ENCODE measurements at places on chromosomes 2 and 18.

GRCh38 chr2:73870084-73870483 lies 22.7 kb upstream of the ACTG2 start:
- no peak for DNase-seq

- DNase-seq: no peak
Measured at GRCh38 chr2:205014201-205014600, 468.9 kb downstream of the PARD3B start.

GRCh38 chr2:223731503-223731902 lies 105.9 kb downstream of the AP1S3 start:
- DNase-seq: no peak

DNA sequence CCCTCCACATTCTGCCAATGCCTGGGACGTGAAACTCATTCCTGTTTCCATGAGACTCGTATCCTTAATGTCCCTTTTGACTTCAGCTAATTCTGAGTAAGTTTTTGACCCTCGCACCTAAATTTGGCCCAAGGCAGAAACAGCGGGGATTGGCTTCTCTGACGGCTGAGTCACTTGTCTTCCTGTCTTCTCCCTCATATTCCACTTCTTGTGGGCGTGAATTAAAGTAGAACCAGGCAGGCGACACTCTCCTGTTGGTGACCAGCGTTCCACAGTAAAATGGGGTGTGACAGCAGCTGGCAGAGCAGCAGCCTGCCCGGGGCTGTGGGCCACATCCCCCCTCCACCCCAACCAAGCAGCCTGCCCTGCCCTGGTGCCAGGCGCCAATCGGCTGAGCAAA lies 15.5 kb downstream of the TTC32 start:
- DNase-seq: no peak

GRCh38 chr18:73164430-73164829 lies 296.6 kb upstream of the NETO1 start:
- no peak for DNase-seq

Data from KBM-7 (cell line).